ENCODE measurements at places on chromosomes 2 and 18.
A peak's percentile ranks its signal among the peaks of the same experiment; 100 is the strongest.

DNA sequence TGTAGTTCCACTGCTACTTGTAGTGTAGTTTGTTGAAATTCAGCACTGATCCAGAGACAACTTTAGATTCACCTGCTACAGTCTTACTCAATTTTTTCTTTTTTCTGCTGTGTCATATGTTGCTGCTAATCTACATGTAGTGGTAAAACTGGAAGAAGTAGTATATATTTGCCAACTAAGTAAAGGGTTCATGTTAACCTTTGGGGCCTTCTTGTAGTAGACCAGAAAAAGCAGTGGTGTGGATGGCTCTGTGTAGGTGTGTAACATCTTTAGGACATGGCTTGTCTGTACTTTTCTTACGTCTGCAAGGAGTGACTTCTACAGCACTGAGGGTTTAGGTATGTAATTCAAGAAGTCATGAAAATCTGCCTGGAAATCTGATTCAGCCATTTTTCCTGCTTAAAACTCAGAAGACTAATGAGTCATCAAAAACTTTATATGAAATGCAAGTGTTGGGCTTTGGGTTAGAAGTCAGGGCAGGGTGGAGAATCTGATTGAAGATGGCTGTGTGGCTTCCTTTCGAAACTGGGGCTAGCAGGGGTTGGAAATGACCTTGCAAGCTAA lies 8.4 kb downstream of the PTPRM start:
- DNase-seq: no peak

GRCh38 chr2:15863089-15863488 lies 77.3 kb upstream of the MYCN start:
- no peak for DNase-seq

DNA sequence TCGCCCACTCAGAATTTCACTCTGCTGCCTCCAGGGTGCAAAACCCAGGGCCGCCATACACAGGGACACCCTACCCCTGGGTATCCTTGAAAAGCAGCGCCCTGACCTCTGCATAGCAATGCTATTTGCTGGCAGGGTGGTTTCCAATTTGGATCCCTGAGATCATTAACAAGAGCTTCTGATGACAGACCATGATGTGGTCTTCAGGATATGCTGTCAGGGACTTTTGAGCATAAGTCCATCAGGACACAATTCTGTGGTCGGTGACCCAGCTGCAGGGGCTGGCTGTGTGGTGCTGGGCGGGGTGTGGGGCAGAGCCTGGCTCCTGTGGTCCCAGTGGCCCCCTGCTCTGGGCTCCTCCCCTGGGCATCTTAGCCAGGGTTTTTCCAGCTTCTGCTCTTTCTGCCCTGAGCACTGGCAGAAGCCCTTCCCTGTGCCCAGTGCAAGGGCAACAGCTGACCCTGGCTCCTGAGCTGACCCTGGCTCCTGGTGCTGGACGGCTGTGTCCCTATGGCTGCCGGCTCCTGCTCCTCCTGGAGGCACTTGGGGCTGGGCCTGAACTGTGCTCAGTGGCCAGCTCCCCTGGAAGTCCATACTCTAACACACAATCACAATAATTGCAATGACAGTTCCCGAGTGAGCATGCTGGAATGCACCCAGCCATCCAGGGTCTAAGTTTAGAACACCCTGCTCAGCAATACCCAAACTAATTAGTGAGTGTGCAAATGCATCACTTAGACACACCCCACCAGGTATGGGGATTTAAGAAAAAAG lies 271.5 kb downstream of the HDAC4 start:
- no peak for DNase-seq

DNA sequence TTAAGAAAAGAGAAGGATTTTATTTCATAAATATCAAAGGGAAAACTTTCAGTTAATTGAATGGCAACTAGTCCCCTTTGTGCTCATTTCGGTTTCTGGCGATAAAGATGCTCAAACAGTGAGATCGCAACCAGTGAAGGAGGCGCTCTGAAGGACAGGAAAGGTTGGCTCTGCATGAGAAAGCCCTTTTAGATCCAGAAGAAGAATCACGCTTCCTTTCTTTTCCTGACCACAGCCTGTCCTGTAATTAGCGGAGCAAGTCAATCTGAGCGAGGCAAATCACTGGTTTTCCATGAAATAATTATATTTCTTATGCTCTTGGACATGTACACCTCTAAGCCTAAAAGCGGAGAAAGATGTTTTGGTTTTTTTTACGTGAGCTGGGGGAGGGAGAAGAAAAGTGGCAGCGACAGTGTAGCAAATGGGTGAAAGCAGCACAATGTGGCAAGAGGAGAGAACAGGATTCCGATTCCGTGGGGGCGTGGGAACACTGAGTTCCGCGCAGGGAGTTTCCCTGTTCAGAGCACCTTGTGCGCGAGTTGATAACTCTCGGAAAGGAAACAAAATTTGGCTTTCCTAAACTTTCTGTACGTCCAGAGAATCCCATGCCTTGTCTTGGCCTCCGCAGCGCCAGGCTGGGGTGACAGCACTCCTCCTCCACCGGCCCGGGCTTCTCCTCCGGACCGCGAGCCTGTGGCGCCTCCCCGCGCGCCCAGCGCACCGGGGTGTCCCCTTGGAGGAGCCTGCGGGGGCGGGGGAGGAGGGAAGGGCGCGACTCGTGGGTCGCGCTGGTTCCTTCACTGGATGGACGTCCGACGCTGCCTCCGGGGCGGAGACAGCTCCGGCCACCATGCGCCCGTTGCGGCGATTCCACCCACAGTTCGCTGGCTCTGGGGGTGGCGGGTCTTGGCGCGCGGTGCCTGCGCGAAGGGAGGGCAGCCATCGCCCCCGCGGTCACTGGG lies 620 bp upstream of the SLC9A2 start:
- DNase-seq: no peak

DNA sequence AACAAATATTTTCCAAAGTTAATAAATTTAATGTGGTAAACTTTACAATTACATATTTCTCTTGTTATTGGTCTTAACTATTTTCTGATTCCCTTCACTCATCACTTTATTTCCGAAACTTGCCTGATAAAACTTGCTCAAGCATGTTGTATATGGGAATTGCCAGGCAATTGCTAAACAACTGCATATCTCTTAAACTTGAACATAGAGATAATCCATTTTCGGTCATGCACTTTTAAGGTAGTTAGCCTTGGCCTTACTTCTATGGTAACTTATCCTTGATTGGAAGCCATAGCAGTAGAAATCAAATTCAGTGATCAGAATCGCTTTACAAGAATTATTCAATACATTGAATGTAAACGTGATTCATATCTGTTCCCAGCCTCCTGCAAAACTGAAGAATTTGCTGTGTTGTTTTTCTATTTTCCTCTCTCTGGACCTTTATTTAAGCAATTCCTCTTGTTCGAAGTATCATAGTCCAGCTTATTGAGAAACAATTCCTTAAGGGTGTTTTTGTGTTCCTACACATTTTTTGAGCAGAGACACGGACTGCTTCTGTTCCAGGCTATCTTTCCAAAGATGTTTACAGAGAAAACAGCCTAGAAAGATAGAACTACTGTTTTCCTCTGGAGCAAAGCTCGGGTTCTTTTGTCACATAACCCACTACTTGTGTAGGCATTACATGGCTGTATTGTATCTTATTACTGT lies 674.3 kb downstream of the IRS1 start:
- DNase-seq: no peak

DNA sequence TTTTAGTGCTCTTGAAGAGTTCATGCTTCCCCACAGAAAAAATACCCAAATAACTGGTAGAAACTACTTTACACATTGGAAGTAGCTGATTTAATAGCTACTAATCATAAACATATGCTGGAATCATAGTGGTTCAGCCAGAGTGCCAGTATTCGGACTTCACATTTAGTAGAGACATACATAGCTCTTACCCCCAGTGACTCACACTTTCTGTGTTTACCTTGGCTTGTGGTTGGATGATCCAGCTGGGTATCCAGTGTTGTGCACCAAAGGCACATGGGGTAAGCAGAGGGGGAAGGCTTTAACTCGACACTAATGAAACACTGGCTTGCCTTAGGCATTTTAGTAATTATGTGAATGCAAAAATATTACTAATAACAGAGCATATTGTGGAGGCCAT lies 18.1 kb downstream of the ARHGAP28 start:
- no peak for DNase-seq

- no peak for DNase-seq
Observed at GRCh38 chr2:176115883-176116813, at the start of gene HOXD10. Gene HOXD10, plus strand, starts transcription at chr2:176116778. Its CDS starts 56 bp downstream, at chr2:176116834.

DNA sequence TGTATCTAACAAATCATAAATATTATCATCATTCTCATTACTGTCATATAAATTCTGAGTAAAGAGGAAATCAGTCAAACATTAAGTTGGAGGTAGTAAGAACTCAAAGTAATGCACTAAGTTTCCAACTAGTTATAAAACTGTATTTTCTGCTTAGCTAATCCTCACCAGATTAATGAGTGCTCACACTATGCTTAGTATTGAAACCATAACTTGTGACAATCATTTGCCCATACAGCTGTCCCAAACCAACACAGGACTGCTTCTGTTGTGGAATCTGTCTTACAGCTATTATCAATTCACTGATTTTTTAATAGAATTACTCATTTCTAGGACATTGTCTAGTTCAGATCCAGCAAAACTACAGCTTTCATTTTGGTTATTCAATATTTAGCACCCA lies 41.5 kb upstream of the TANK start:
- no peak for DNase-seq

GRCh38 chr2:119252186-119253113 lies 28.8 kb downstream of the STEAP3 start:
- DNase-seq: peak; percentile 59
